ENCODE measurements at places on chromosomes 3 and 15.

GRCh38 chr3:153215966-153216365 is 53.9 kb downstream of the RAP2B start:
- DNase-seq = no peak

DNA sequence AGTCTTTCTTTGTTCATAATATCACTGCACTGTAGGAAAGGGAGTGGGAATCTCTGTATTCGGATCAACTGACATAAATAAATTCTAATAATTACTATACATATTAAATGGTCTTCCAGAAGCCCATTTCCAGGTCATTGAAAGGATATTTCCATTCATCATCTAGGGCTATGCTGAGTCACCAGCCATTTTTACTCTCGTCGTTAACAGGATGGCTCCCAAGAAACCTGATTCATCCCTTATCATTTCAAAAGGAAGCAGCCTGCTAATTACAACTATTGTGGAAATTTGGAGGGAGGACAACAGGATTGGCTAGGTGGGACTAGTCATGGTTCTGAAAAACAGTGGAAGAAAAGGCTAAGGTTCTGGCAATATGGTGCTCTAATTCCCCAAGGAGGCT is 13.6 kb downstream of the GMNC start:
- no peak for DNase-seq

- no peak for DNase-seq
Observed at GRCh38 chr15:73601451-73602445, 31.4 kb downstream of the NPTN start.

GRCh38 chr3:65787340-65787739 is 251.4 kb downstream of the MAGI1 start:
- no peak for DNase-seq

DNA sequence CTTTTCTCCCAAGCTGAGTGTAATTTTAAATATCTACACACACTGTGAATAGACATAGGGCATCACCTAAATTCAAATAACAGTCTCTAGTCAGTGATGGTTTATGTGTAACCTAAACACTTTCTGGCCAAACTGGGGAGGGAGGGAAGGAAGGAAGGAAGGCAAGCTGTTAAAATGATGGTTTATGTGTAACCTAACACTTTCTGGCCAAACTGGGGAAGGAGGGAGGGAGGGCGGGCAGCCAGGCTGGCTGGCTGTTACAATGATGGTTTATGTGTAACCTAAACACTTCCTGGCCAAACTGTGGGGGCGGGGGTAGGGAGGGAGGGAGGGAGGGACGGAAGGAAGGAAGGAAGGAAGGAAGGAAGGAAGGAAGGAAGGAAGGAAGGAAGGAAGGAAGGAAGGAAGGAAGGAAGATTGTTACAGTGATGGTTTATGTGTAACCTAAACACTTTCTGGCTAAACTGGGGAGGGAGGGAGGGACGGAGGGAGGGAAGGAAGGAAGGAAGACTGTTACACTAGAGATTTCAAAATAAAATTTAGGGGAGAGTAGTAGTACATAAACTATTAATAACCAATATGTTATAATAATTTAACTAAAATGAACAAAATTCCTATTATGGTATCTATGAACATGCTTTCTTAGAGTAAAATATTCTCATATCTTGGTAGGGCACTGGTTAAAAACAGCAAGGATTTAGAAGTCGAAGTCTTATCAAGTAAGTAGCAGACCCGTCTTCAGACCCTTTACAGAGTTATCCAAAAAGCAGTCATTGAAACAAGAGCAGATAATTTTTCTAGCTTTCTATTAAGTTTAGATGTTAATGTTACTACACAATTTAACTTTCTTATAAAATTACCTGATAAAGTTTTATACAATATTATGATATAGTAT is 148.1 kb downstream of the LMLN start:
- no peak for DNase-seq

GRCh38 chr3:23611737-23612295 is 193.9 kb upstream of the UBE2E1 start:
- no peak for DNase-seq

DNA sequence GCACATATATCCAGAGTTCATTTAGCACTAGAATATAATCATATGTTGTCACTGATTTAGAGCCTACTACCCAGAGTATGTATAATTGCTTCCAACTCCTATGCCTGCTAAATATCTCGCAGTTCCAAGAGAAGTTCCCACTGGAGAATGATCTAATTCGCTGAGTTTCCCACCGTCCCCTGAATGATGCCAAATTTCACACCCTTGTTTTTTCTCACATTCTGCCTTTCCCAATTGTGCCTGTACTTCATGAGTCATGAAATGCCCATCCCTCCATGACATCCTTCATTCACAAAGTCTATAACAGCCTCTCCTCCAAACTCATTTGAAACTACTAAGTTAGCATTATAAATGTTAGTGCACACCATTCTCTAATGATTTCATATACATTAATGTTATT is 177.2 kb downstream of the CBLB start:
- DNase-seq = no peak

GRCh38 chr3:49611719-49612118 is 57.4 kb downstream of the BSN start:
- DNase-seq = no peak

DNA sequence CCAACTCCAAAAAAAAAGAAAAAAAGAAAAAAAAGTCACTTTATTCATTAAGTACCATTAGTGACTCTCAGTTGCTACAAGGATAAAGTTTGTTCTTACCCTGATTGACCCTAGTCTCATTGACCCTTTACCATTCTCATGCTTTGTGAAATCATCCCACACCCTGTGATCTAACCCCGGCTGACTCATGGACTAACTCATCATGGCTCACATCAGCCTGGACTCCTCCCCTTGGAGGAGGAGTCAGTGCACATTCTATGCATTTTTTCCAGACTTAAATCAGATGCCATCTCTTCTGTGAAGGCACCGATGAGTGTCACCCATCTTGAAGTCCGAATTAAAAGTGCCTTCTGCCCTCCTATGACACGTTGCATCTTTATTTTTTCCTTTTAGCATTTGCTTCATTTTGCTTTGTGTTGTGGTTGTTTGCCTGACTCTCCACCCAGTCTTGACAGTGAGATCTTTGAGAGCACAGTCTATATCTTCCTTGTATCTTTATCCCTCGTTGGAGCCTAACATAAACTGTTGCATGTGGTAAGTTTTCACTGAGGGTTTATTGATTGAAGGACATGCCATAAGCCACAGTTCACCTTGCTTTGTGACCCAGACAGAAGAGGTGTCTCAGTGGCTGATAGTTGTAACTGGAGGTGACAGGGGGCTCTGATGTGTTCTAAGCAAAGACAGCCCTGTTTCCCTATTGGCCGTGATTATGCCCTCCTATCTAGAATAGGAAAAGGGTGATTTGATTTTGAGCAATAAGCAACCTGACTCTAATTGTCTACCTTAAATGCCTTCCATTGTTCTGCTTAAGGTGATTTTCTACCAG is 72.1 kb downstream of the IL1RAP start:
- no peak for DNase-seq

DNA sequence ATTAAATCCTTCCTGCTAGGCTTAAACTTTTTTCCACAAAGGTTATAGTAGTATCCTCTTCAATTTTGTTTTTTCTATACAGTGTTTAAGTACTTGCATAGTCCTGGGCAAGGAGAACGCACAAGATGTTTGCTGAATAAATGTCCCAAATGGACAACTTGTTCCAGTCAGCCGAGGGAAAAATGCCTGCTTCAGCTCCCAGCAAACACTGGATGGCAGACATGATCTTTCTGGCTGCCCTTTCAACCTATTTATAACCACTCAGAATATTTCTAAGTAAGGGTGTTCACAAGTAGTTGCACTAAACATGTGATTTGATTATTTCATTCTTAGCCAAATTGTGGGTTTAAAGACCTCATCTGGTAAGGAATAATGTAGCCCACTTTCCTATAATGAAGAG is 29.8 kb downstream of the GNB4 start:
- DNase-seq = no peak

- no peak for DNase-seq
Observed at GRCh38 chr15:101198800-101199199, 53.0 kb downstream of the CHSY1 start.

DNA sequence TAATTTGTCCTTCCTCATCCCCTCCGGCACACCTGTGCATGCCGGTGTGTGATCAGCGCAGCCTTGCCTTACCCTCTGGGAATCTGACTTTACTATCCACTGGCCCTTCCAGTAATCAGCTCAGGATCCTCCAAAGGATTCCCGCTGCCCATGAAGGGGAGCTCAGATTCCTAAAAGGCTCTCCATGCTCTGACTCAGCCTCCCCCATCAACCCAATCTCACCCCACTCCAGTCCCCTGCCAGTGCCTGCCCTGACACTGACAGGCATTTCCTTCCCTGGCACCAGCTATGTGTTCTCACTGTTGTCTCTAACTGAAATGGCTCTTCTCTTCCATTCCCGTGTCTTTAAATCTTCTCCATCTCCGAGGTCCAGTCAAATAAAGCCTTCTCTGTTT is 7.3 kb upstream of the BCL2A1 start:
- no peak for DNase-seq

DNA sequence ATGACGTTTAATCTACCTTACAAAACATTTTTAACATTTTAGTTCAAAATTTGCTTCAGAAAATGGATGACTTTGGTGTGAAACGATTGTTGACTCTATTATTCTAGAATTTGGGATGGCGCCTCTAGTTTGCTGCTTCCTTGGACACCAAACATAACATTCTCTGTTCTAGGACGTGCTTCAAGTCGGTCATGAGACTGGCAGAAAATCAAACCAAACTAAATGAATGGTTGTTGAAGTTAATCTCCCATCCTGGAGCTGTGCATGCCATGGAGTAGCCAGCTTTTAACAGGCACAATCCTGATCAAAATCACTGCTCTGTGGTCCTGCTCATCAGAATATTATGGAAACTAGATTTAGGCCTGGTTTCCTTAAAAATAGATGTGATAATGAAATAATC is 9.6 kb upstream of the LRRFIP2 start:
- no peak for DNase-seq

GRCh38 chr3:192726385-192726784 is 956 bp downstream of the FGF12 start:
- DNase-seq = no peak

GRCh38 chr3:85050821-85051220 is 92.0 kb downstream of the CADM2 start:
- no peak for DNase-seq

DNA sequence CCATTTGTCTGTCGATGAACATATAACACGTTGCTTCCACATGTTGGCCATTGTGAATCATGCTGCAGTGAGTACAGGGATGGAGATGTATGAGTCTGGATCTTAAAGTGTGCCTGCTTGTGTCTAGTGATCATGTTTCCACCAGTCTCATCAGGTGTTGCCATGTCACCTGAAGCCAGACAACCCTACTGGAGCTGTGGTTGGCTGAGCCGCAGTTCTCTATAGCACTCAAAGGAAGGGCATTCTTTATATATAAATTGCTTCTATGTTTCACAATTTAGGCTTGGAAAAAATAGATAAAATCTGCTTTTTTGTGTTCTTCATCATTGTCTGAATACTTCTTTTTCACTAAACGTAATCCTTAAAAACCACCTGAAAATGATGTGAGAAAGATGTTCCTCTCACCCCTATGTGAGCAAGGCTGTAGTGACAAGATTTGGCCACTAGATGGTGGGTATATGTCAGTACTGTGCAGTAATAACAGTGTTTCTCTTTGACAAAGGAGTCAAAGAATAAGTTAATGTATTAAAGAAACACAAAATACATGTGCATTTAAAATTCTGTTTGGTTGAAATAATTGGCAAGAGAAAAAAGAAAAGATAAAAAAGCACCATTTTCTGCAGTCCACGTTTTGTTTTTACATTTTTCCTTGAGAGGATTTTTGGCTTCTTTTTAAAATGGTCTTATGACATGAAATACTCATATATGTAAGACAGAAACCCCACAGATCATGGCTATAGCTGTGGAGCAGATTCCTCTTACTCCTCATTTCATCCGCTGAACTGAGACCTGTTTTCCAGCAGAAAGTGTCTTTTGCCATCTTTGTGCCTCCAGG is 394.5 kb upstream of the DPPA4 start:
- no peak for DNase-seq

GRCh38 chr3:130258532-130258952 is 86.9 kb upstream of the COL6A5 start:
- no peak for DNase-seq

DNA sequence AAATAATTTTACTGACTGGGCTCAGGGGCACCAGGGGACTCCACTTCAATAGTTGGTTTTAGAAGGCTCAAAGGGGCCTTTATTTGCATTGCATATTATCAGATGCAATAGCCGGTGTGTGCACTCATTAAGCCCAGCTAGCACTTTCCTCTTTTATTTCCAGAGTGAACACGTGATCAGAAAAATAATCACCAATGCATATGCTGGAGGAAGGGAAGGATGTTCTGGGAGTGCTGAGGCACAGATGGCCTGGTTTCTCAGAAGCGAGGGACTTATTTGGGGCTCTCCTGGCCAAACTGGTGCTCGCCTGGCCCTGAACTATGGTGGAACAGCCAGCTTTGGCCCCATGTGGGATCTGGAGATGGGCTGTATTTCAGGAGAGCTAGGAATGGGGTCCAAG is 60.4 kb upstream of the SEC13 start:
- no peak for DNase-seq

GRCh38 chr3:52456800-52457183 is 1.4 kb downstream of the NISCH start:
- DNase-seq = no peak

GRCh38 chr3:184471439-184471838 is 90.1 kb upstream of the EPHB3 start:
- no peak for DNase-seq

DNA sequence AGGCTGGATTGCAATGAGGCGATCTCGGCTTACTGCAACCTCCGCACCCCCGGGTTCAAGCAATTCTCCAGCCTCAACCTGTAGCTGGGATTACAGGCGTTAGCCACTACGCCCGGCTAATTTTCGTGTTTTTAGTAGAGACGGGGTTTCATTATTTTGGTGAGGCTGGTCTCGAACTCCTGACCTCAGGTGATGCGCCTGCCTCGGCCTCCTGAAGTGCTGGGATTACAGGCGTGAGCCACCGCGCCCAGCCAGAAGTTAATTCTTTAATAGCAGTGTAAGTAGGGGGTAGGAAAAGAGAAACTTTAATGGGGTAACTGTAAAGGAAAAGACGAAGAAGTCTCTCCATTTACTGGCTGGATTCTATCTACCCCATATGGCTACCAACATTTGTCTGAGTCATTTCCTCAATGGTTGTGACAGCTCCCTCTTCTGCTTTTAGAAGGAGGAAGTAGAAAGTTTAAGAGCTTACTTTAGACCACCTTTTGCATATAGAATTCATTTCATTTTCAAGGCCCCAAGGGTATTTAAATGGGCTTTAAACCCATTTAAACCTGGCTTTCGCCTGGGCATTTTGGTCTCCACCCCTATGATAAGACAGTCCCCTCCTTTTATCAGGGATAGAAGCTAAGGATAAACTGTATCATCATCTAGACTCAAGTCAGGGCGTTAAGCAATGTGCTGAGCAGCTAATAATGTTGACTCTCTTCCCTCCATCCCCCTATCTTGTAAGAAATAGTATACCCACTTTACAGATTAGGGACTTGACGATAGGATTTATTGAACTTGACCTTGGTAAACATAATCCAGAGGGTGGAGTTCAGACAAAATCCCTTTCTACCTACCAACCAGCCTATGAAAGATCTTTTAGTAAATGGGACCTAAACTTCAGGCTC is 1.1 kb upstream of the CDV3 start:
- no peak for DNase-seq
